ENCODE measurements at places on chromosomes 7 and 10. TPM values are rescaled to one million over a fixed set of nuclear protein-coding genes. Genes with fewer than 3 reads are reported as not detected.

HOXA10 gene
- 17.3 TPM for polyA plus RNA-seq

PNLIPRP3 gene
- polyA plus RNA-seq, result not detected

ITGB8 gene
- not detected for polyA plus RNA-seq

PLXNA4 gene
- polyA plus RNA-seq, result 0.56 TPM

MRC1 gene
- polyA plus RNA-seq, result not detected

MEPCE gene
- 3.0 TPM for polyA plus RNA-seq

VGF gene
- not detected for polyA plus RNA-seq

PHKG1 gene
- polyA plus RNA-seq, result 0.10 TPM

TUBAL3 gene
- not detected for polyA plus RNA-seq

BCL7B gene
- 95.5 TPM for polyA plus RNA-seq

FZD1 gene
- not detected for polyA plus RNA-seq

WASHC2C gene
- 14.6 TPM for polyA plus RNA-seq

HYCC1 gene
- 15.4 TPM for polyA plus RNA-seq

PLAU gene
- polyA plus RNA-seq, result 0.08 TPM

OGDHL gene
- not detected for polyA plus RNA-seq
